ENCODE measurements at places on chromosomes 1 and 21.

DNA sequence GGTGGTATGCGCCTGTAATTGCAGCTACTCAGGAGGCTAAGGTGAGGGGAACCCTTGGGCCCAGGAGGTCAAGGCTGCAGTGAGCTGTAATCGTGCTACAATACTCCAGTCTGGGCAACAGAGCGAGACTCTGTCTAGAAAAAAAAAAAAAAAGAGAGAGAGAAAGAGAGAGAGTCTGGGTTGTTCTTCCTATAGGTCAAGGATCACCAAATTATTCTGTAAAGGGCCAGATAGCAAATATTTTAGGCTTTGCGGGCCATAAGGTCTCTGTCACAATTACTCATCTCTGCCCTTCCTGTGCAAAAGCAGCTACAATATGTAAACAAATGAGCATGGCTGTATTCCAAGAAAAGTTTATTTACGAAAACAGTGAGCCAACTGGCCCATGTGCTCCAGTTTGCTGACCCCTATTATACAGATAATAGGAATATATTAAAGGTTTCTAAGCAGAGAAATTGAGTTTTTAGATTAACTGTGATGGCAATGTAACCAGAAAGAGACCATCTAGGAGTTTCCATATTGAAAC lies 2.1 kb downstream of the SASS6 start:
- DNase-seq = no peak

DNA sequence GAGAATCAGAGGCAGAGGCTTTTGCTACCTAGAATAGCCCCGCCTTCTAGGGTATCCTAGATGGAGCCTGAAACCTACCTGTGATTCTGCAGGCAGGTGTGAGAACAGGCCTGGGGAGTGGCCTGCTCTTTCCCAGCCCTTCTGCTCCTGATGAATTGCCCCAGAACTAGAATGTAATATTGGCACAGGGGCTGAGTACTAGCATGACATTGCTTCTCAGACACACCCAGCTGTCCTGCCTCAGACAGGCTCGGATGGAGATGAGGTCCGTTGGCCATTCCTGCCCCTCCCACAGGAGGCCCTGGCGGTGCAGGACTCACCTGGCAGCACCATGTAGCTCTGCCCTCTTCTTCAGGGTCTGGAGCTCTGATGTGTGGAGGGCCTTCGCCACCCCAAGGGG lies 237.6 kb downstream of the GRIK3 start:
- no peak for DNase-seq

GRCh38 chr1:117106478-117106877 lies 15.1 kb downstream of the TRIM45 start:
- DNase-seq = no peak

DNA sequence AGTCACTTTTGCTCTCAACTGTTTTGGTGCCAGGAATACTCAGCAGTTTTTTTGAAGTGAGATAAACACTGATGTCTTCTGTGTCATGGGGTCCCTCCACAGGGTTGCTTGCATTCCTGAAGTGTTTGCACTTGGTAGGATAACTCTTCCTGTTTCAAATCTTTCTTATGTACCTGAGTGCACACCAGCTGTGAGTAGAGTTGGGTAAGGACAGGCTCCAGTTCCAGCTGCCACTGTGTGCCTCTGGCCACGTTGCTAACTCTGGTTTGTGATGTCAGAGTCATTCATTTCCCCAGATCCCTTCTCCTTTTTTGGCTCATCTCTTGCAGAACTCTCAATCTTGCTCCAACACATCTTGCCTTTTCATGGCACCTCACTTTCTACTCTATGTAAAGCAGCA lies 356.3 kb upstream of the B3GALT2 start:
- DNase-seq = no peak

DNA sequence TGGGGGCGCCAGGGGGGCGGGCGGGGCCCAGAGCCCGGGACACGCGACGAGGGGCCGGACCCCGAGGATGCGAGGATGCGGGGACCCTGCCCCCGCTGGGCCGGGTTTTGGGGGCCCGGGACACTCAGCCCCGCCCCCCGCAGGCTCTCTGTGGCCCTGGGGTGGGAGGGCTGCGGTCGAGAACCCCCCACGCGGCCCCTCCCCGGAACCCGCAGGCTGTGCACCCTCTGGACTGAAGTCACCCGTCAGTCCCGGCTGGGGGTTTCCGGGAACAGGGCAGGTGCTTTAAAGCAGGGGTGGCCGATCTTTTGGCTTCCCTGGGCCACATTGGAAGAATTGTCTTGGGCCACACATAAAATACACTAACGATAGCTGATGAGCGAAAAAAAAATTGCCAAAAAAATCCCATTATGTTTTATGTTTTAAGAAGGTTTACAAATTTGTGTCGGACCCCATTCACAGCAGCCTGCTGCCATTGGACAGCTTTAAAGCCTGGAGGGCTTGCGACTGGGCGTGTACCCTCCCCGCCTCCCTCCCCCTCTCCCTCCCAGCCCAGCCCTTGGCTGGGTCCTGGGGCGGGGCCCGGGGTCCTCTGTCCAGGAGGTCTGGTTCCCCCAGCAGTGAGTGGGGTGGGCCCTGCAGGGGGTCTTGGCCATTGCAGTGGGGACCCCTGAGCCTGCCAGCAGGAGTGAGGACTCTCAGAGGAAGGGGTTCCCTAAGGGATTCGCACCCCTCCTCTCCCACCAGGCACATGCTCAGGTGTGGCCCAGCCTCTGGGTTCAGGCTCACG lies 21.6 kb upstream of the C1orf159 start:
- DNase-seq = no peak

Measured in astrocyte of the hippocampus (primary cell).